Chondrocyte (in vitro differentiated cells): ENCODE measurements at places on chromosomes 13 and 19. TPM values are rescaled to one million over a fixed set of nuclear protein-coding genes. Genes with fewer than 3 reads are reported as not detected.

Gene ZNF649
- total RNA-seq = 10.7 to 13.7 TPM (median 11.2 TPM) in 3 replicates

Gene ETFB
- 43.7 to 56.6 TPM (median 49.6 TPM) in 3 replicates for total RNA-seq

Gene PRR20B
- total RNA-seq = not detected in 3 replicates

Gene ZNF701
- 10.9 to 15.2 TPM (median 11.3 TPM) in 3 replicates for total RNA-seq

Gene HAUS8
- 7.8 to 9.5 TPM (median 8.2 TPM) in 3 replicates for total RNA-seq

Gene NCAN
- not detected in 3 replicates for total RNA-seq

GRCh38 chr19:51071095-51071405 is 6.2 kb upstream of the KLK13 start:
- H3K4me1 ChIP-seq = no peaks in the 10 kb centered on the region
- H3K4me3 ChIP-seq = no peak overlapping the region
- no peak for DNase-seq
- H3K27me3 ChIP-seq = peaks cover 4% of the 10 kb centered on the region

DNA sequence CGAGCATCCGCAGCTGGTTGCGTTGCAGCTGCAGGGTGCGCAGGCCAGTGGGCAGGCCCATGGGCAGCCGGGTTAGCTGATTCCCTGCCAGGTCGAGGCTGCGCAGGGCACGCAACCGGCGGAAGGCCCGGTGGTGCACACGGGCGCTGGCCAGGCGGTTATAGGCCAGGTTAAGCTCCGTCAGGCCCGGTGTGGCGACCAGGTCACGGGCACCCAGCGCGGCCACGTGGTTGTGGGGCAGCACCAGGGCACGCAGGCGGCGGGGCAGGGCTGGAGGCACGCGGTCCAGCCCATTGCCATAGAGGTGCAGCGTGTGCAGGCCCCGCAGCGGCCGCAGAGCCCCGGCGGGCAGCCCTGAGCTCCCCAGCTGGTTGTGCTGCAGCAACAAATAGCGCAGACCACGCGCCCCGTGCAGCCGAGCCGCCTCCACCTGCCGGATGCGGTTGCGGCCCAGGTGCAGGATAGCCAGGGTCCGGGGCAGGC is 5.3 kb downstream of the PODNL1 start:
- no peak overlapping the region for H3K4me3 ChIP-seq
- peaks cover 9% of the 10 kb centered on the region for H3K4me1 ChIP-seq
- H3K36me3 ChIP-seq = peaks cover 4% of the 10 kb centered on the region
- no peak for DNase-seq
- no peak overlapping the region for H3K27ac ChIP-seq
- H3K27me3 ChIP-seq = no peaks in the 10 kb centered on the region

GRCh38 chr13:79439275-79439674 is 33.2 kb upstream of the RBM26 start:
- H3K4me3 ChIP-seq = no peak overlapping the region
- no peak for DNase-seq
- H3K4me1 ChIP-seq = peaks cover 15% of the 10 kb centered on the region
- no peaks in the 10 kb centered on the region for H3K36me3 ChIP-seq
- H3K27ac ChIP-seq = no peak overlapping the region
- H3K27me3 ChIP-seq = no peaks in the 10 kb centered on the region

DNA sequence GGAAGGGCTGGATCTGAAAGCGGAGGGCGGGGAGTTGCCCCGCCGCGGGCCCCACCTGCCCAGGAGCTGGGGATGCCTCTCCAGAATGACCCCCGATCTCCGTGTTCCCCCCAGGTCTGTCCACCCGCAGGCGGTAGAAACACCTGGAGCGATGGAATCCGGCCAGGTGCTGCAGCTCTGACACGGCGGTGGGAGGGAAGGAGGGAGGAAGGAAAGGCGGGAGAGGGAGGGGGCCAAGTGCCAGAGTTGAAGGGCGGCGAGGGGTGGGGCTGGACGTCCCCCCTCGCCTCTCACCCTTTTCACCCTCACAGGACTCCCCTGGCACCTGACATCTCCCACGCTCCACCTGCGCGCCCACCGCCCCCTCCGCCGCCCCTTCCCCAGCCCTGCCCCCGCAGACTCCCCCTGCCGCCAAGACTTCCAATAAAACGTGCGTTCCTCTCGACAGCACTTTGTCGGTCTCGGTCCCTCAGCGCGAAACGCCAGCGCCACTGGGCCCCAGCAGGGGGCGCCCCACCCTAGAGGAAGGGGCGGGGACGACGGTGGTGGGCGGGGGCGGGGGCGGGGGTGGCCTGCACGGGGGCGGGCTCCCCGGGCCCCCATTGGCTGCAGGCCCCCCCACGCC is 337 bp upstream of the FXYD7 start:
- H3K4me1 ChIP-seq = peaks cover 48% of the 10 kb centered on the region
- peaks cover 17% of the 10 kb centered on the region for H3K27me3 ChIP-seq
- no peak for DNase-seq
- no peak overlapping the region for H3K4me3 ChIP-seq
- no peak overlapping the region for H3K27ac ChIP-seq
- H3K36me3 ChIP-seq = no peaks in the 10 kb centered on the region

DNA sequence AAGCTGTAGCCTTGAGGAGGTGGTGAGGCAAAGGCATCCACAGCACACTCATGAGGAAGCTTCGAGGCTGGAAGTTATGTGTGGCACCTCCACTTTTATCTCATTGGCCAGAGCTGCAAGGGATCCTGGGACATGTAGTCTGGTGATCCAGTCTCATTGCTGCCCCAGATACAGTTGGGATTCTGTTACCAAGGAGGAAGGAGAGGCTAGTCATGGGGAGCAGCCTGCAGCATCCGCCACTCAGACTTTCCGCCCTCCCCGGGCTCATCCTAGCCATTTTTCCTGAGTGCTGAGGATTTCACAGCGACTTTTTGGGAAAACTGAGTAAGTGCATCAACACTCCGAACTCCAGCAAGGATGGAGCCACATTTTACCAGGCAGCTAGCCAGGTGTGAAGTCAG is 74.4 kb downstream of the DPF1 start:
- no peaks in the 10 kb centered on the region for H3K4me1 ChIP-seq
- DNase-seq = no peak
- no peaks in the 10 kb centered on the region for H3K27me3 ChIP-seq
- H3K36me3 ChIP-seq = peaks cover 12% of the 10 kb centered on the region
- no peak overlapping the region for H3K4me3 ChIP-seq

GRCh38 chr13:25738342-25739196 is 313.2 kb downstream of the SHISA2 start:
- H3K4me1 ChIP-seq = peaks cover 51% of the 10 kb centered on the region
- peak overlapping the region; percentile 85 for H3K27ac ChIP-seq
- H3K36me3 ChIP-seq = no peaks in the 10 kb centered on the region
- peak overlapping the region; percentile 8 for H3K4me3 ChIP-seq

DNA sequence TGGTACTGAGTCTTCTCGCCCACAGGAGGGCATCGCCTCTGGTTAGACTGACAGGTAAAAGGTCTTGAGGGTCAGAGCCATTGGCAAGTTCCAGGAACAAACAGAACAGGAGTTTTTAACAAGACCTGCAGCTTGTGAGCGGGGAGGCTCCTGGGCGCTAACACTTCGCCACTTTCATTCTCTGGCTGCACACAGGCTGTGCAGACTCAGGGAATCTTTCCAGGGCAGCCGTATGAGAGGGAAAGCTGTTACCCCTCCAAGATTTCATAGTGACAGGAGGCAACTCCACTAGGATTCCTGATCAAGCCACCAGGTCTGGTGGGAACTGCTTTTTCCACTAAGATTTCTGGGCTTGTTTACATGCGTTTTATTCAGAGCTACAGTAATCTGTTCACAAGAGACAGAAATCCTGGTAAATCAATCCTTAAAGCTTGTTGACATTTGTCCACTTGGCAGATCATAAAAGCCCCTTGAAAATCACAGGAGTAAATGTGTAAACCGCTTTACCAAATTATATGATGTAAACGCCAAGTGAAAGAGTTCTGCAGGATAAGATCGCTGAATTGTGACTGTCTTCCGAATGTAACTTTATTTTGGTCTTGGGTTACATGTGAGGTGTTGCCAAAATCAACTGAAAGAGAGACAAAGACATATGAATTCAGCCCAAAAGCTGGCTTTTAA is 190.6 kb downstream of the MZT1 start:
- H3K4me3 ChIP-seq = no peak overlapping the region
- no peak overlapping the region for H3K27ac ChIP-seq
- H3K4me1 ChIP-seq = peaks cover 7% of the 10 kb centered on the region

DNA sequence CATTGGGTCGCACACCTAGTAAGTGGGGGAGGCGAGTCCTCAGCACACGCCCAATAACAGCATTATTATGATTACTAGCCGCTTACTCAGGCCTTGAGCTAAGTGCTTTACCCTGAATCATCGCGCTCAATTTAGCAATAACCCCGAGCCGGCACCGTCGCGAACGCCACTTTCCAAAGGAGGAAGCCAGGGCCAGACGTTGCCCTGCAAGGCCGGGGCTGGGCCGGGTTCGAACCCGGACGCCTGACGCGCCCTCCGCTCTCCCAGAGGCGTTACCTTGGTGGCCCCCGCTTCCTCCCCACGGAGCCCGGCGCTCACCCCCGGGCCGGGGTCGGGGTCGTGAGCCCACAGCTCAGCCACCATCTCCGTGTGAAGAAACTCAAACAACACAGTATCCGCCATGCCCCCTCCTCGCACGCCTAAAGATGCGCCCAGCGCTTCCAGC is at the start of gene TRAPPC6A:
TRAPPC6A (minus strand) TSS at position 421 of the 445 bp plus-strand sequence; CDS start at position 402, 19 bp downstream.
- peaks cover 3% of the 10 kb centered on the region for H3K36me3 ChIP-seq
- no peaks in the 10 kb centered on the region for H3K27me3 ChIP-seq
- H3K4me3 ChIP-seq = peak within 1 kb of the TSS; percentile 92

DNA sequence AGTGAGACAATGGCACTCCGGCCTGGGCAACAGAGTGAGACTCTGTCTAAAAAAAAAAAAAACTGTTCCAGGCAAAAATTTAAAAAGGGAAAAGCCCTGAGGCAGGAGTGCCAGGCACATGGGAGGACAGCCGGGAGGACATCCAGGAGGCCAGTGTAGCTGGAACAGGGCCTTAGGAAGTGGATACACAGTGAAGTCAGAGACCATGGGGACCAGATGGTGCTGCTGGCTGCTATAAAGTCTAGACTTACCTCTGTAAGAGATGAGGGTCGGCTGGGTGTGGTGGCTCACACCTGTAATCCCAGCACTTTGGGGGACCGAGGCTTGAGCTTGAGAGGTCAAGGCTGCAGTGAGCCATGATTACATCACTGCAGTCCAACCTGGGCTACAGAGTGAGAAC is 15.0 kb downstream of the HAS1 start:
- H3K4me1 ChIP-seq = peaks cover 27% of the 10 kb centered on the region
- no peaks in the 10 kb centered on the region for H3K27me3 ChIP-seq
- H3K36me3 ChIP-seq = peaks cover 31% of the 10 kb centered on the region
- DNase-seq = no peak
